A673 (cell line): ENCODE measurements at places on chromosomes 3 and 15. TPM values are rescaled to one million over a fixed set of nuclear protein-coding genes. Genes with fewer than 3 reads are reported as not detected.

Gene CDC25A
- total RNA-seq = 29.5 and 34.6 TPM in 2 replicates

Gene GPR149
- not detected in 2 replicates for total RNA-seq

Gene P2RY1
- total RNA-seq = 14.0 and 17.0 TPM in 2 replicates

Gene KLF15
- total RNA-seq = 32.1 and 32.6 TPM in 2 replicates

Gene BCHE
- 22.4 and 25.0 TPM in 2 replicates for total RNA-seq

Gene KIF23
- 124 TPM in 2 replicates for total RNA-seq

Gene TIMP4
- total RNA-seq = 10.2 and 13.3 TPM in 2 replicates

Gene MYLK
- 3.9 and 4.1 TPM in 2 replicates for total RNA-seq

Gene CX3CR1
- not detected in 2 replicates for total RNA-seq

Gene CSPG5
- total RNA-seq = 21.7 and 25.0 TPM in 2 replicates

Gene BNC1
- 0.37 and 0.46 TPM in 2 replicates for total RNA-seq

Gene TBL1XR1
- total RNA-seq = 186 and 220 TPM in 2 replicates

Gene GCNT3
- not detected in 2 replicates for total RNA-seq

Gene COL7A1
- 16.4 and 24.8 TPM in 2 replicates for total RNA-seq

Gene STAC
- 1.9 and 2.0 TPM in 2 replicates for total RNA-seq

Gene BRPF1
- total RNA-seq = 30.7 and 32.0 TPM in 2 replicates

Gene ADGRG7
- 2.4 and 2.7 TPM in 2 replicates for total RNA-seq

Gene COLQ
- total RNA-seq = 0.21 and 1.3 TPM in 2 replicates

Gene ACKR4
- total RNA-seq = not detected in 2 replicates

Gene SAXO2
- total RNA-seq = 1.5 and 1.9 TPM in 2 replicates

Gene SEMA6D
- 10.9 and 11.0 TPM in 2 replicates for total RNA-seq

Gene EOMES
- not detected in 2 replicates for total RNA-seq

Gene TM4SF1
- 0.28 TPM in 1 of 2 replicates, not detected in the other for total RNA-seq

Gene EXD1
- not detected in 2 replicates for total RNA-seq

Gene MASP1
- not detected in 2 replicates for total RNA-seq

Gene DNASE1L3
- not detected in 2 replicates for total RNA-seq

Gene DNAJC17
- total RNA-seq = 34.5 and 37.1 TPM in 2 replicates

Gene PLCH1
- total RNA-seq = 3.1 TPM in 2 replicates

Gene RAB5A
- total RNA-seq = 49.7 and 50.1 TPM in 2 replicates

Gene TM6SF1
- 1.8 and 2.4 TPM in 2 replicates for total RNA-seq

Gene TRANK1
- total RNA-seq = 6.3 and 7.3 TPM in 2 replicates

Gene CAMKV
- total RNA-seq = 5.4 and 6.5 TPM in 2 replicates

Gene COL6A5
- total RNA-seq = 0.11 and 0.32 TPM in 2 replicates

Gene PPP2R3A
- 1.1 and 1.3 TPM in 2 replicates for total RNA-seq

Gene LYZL4
- not detected in 2 replicates for total RNA-seq

Gene INSYN1
- total RNA-seq = 0.54 and 2.0 TPM in 2 replicates

Gene ANKRD63
- 2.5 TPM in 2 replicates for total RNA-seq

Gene USP13
- total RNA-seq = 33.0 and 37.4 TPM in 2 replicates

Gene ROBO2
- 17.5 and 18.7 TPM in 2 replicates for total RNA-seq

Gene DPPA2
- not detected in 2 replicates for total RNA-seq

Gene GNB5
- total RNA-seq = 22.8 and 23.3 TPM in 2 replicates

Gene CHMP2B
- total RNA-seq = 33.7 and 36.5 TPM in 2 replicates

Gene TRIM69
- 61.0 and 64.4 TPM in 2 replicates for total RNA-seq

Gene CAMP
- not detected in 2 replicates for total RNA-seq

Gene RBMS3
- 5.9 and 7.9 TPM in 2 replicates for total RNA-seq

Gene ARPC4
- total RNA-seq = 128 and 152 TPM in 2 replicates

Gene SEMA3F
- 3.9 and 7.8 TPM in 2 replicates for total RNA-seq

Gene ATP10A
- not detected in 2 replicates for total RNA-seq

Gene GP9
- total RNA-seq = not detected in 2 replicates

Gene LRRN1
- not detected in 2 replicates for total RNA-seq

Gene IFT122
- total RNA-seq = 44.0 and 48.2 TPM in 2 replicates

Gene PPCDC
- total RNA-seq = 13.3 and 18.9 TPM in 2 replicates

Gene GJD2
- not detected in 2 replicates for total RNA-seq

Gene PLSCR4
- total RNA-seq = 1.3 and 2.4 TPM in 2 replicates
